ENCODE measurements at places on chromosomes 7 and 10.

GRCh38 chr10:85151506-85151905 is 823.1 kb downstream of the CCSER2 start:
- no peak for DNase-seq

GRCh38 chr7:63789378-63790176 is 209.1 kb upstream of the ZNF722 start:
- no peak for DNase-seq

GRCh38 chr7:36677769-36678437 is 46.4 kb downstream of the AOAH start:
- no peak for DNase-seq

DNA sequence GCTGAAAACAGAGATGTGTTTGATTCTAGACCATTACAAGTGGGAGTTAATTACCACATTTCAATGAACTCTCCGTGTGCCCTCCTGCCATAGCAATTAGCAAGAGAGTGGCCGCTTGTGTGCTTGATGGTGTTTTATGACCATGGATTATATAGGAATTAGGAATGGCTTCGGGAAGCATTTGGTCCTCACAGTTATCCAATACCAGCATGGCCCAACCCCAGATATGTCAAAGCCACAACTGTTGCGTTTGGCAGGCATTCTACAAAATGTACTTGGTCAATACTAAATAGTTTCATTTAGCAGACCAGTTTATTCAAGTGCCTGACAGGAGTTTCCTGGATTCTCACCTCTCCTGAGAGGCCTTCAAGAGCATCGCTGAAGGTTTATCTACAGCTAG is 509.0 kb upstream of the GALNT17 start:
- no peak for DNase-seq

GRCh38 chr7:48042216-48042615 is 6.9 kb downstream of the C7orf57 start:
- DNase-seq, result no peak

GRCh38 chr7:37590824-37591223 is 92.7 kb upstream of the GPR141 start:
- no peak for DNase-seq

GRCh38 chr10:131387018-131387529 is 75.6 kb upstream of the TCERG1L start:
- no peak for DNase-seq

DNA sequence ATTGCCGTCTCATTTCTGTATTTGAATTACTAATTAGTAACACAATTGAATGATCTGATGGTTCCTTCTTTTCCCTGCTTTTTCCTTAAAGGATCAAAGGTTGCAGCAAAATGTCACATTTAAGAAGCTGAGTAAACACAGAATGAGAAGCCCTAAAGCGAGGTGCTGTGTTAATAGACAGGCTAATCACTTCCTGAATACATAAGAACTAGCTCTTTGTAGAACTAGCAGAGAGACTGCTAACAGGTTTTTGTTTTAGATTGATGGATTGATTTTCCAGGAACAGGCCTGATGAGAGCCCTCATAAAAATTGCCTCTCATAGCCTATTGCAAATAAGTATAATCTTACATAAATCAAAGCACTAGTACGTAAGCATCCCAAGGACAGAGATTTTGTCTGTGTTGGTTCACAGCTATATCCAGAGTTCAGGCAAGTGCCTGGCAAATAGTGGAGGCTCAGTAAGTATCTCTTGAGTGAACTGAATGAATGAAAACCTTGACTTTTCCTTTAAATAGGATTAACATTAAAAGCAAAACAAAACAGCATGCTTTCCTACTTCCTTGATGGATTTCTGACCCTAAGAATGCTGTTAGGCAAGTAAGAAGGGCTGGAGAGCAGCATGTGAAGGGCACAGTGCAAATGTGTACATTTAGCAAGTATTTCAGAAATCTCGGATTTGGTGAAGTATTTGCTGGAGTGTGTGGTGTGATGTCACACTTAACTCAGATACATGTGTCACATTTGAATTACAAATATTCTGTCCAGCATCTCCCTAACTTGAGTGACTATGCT is 3.3 kb downstream of the TMEM229A start:
- no peak for DNase-seq

DNA sequence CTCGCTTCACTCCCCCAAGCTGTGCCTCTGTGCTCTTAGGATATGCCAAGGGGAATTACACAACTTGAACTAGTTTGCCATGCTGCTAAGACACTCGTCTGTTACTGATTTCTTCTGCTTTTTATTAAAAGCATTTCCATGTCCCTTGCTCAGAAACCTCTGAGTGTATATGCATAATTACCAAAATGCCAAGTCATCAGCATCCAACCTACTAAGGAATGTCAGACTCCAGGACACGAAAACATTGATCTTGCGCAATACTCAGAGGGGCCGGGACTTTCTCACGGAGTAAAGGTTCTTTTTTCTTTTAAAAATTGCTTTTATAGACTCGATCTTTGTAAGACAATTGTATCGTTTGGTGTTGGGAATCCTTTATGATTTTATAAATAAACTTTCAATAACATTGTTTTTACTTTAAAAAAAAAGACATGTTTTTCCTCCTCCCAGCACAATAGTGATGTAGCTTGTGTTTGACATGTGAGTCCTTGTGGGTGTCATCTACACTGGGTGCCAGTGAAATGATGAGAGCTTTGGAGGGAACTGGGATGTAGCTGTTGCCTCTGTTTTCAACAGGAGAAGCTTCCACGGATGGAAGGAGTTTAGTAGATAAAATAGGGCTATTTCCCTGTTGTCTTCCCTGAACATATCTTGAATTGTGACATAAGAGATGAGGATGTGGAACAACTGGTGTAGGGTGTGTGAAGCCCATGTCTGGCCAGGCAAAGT is 43.6 kb downstream of the CNNM1 start:
- no peak for DNase-seq

- DNase-seq, result no peak
Observed at GRCh38 chr7:2971914-2972834, 71.5 kb downstream of the CARD11 start.

GRCh38 chr7:102934701-102935100 is 21.9 kb downstream of the LRRC17 start:
- DNase-seq, result no peak

GRCh38 chr7:138584283-138584682 is 116.9 kb downstream of the SVOPL start:
- no peak for DNase-seq

DNA sequence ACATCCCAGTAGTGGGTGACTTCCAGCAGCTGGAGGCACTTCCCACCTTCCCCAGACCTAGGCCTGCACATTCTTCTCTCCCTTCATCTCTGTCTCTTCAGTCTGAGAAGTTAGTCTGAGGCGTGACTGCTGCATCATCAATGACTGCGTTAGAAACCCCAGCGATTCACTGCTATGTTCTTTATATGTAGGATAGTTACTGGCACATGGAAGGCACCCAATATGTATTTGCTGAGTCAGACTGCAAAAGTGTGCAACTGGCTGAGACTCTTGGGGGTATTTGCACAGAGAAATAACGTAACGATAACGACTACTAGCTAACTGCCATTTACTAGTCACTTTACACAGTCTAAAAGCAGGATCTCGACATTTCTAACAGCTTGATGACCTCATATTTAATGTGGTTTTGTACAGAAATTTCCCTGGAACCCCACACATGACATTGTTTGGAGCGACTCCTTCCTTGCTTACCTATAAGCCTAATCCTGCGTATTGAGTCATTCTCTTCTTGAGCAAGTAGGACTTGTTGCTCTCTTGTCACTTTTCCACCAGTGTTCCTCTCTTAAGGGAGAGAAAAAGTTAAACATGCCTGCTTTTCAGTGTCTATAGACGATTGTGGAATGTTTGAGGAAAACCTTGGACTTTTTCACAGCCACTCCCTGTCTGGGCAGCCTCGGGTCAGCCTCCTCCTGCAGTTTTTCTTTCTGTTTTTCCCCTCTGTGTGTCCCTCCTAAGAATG is 45.5 kb downstream of the THNSL1 start:
- no peak for DNase-seq

Measured in activated T-helper 1 cell treated with anti-CD3 and anti-CD28 coated beads, Interleukin-2, amount 50 U/mL, for 16 hours (primary cell).